ENCODE measurements at places on chromosomes 2 and 18.
A peak's percentile ranks its signal among the peaks of the same experiment; 100 is the strongest.

- DNase-seq: no peak
Measured at GRCh38 chr2:109683452-109683851, 69.3 kb downstream of the SOWAHC start.

- DNase-seq: no peak
Measured at GRCh38 chr2:238174701-238175100, 15.9 kb downstream of the ERFE start.

- DNase-seq: no peak
Measured at GRCh38 chr2:159859583-159859982, 61.6 kb upstream of the CD302 start.

DNA sequence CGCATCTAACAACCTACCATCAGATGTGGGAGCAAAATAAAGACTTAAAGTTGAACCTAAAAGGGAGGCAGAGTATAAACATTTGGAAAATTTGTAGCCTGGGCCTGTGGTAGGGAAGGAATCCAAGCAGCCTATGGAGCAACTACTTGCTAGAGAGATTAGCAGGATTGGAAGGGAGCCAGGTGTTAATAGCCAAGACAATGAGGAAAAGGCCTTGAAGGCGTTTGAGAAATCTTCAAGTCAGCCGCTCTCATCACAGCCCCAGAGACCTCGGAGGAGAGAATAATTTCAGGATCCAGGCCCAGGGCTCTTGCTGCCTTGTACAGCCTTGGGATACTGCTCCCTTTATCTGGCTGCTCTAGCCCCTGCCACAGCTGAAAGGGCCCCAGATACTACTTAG, 219.7 kb downstream of the THSD7B start:
- no peak for DNase-seq

DNA sequence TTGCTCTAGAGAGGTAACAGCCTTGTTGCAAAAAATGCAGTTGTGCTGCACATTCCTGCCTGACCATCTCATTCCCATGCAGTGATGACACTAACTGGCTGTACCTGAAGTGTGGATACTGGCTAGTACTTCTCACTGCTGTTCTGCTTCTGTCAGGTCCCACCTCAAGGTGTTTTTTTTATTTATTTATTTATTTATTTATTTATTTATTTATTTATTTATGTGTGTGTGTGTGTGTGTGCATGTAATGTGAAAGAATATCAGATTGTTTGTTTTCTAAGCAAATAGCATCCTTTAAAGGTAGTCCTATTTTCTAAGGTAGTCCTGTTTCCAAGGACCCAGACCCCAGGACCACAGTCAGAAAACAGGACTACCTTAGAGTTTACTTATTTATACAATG, 87.2 kb upstream of the SYT4 start:
- DNase-seq: no peak

DNA sequence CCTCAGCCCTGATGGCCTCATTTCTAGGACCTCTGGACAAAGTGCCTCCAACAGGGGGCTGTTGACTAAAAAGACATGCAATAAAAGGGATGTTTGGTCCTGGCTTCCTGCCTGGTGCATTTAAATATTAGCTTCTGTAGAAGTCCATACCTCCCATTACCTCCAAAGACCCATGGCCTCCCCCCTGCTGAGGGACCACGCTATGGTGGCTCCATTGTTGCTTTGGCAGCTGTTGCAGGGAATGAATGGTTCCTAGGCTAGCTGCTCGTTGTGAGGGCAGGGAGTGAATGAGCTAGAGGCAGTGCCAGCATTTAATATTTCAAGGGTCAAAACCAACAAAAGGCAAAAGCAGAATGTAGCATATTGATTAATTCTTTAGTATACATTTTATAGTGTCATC, 285.9 kb downstream of the SLC8A1 start:
- DNase-seq: no peak

- DNase-seq: no peak
Measured at GRCh38 chr2:64296140-64296480, 151.9 kb upstream of the PELI1 start.

- no peak for DNase-seq
Measured at GRCh38 chr18:61822879-61823278, 69.9 kb downstream of the RNF152 start.

DNA sequence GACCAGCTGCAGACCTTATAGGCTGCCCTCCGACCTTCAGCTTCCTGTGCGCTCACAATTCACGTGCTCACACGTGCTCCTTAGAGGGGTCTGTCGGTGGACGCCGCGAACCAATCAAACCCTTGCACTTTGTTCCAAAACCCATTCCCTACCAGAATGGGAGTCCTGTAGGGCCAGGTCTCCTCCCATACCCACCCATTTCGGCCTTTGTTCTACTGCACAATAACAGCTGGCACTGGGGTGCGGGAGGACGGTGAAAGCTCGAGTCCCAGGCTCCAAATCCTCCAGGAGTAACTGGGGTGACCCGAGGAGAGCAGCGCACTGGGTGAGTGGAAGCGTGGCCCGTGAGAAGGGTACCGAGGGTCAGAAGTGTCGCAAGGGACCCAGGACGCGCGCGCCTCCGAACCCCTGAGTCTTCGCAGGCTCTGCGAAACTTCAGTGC, 13.0 kb downstream of the SIX3 start:
- no peak for DNase-seq

- peak; percentile 46 for DNase-seq
Measured at GRCh38 chr2:172427990-172428831, 825 bp downstream of the ITGA6 start.

DNA sequence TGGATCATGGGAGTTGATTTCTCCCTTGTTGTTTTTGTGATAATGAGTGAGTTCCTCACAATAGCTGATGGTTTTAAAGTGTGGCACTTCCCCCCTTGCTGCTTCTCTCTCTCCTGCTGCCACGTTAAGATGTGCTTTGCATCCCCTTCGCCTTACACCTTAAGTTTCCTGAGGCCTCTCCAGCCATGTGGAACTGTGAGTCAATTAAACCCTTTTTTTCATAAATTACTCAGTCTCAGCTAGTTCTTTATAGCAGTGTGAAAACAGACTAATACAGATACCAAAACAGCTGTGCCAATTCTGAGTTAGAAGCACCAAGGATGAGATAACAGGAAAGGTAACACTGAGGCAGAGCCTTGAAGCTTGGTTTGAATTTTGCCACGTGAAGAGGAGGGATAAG, 44.7 kb downstream of the ITSN2 start:
- DNase-seq: no peak

DNA sequence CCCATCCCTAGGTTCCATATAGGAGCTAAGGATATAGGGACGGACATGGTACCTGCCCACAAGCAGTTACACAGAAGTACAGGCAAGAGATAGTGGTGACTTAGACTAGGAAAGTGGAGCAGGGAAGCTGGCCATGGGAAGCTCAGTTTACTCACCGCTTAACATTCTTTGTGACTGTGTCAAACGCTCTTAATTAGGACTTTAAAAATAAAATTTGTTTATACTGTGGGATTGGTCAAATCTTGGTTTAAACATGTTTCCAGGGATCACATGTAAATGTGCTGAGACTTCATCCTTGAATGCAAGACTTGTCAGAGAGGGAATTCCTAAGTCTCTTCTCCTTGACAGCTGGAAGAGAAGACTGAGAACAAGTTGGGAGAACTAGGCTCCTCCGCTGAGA, 107.3 kb downstream of the MTCL1 start:
- DNase-seq: no peak

DNA sequence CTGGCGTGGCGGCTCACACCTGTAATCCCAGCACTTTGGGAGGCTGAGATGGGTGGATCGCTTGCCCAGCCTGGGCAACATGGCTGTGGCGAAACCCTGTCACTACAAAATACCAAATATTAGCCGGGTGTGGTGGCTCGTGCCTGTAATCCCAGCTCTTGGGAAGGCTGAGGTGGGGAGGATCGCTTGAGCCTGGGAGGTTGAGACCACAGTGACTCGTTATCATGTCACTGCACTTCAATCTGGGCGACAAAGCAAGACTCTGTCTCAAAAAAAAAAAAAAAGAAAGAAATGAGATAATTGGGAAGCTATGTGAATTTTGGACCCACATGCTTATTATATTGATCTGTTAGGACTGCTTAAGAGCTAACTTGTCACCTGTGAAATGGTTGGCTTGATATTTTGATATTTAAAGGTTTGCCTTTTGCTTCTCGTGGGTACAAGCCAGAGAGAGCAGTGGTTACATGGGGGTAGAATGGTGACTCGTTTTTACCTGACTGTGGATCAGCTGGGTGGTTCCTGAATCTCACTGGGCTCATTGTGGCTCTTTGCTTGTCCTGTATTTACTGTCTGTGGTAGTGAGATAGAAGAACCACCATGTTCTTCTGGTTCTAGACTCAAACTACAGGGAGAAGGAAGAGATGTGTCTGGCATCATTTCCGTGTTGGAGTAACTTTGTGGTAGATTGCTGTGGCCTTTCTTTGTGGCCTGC, 28.9 kb downstream of the ZNF532 start:
- no peak for DNase-seq

DNA sequence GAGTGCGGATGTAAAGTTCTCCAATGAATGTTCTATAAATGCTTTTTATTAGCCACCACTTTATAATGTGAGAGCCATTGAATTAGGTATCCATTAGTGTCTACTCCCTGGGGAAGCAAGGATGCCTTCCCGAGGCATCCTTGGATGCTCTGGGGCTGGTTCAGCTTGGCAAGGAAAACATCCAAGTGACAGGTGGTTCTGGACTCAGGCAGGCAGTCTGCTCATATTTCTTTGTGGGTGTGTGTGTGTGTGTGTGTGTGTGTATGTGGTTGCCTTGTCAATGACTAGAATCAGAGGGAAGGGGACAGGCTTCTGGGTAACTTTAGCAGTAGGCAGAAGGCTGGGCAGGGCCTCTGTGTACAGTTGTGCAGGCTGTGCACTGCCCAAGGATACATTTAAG, 149.2 kb downstream of the TSN start:
- DNase-seq: no peak

DNA sequence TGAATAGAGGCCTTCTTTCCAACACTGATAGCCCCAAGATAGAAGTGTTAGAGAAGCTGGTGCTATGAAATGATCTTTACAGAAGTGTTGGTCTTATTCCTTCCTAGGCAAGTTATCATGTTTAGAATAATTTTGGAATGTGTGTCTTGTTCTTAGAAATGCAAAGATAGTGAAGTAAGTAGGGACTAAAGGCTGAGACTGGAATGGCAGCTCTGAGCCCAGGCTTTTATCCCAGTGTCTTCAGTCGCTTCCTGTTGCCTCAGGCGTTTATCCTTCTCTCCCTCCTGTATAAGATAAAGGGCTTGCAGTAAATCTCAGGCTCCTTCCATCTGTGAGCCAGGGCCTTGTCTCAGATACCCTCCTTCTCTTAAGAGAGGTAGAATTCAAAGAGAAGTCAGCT, 218.1 kb downstream of the TPGS2 start:
- DNase-seq: no peak

- no peak for DNase-seq
Measured at GRCh38 chr2:119196301-119197125, 27.1 kb upstream of the STEAP3 start.

- DNase-seq: peak; percentile 3
Measured at GRCh38 chr2:69214898-69215297, 172.1 kb downstream of the GFPT1 start.

GRCh38 chr2:15303874-15304273, 257.3 kb downstream of the NBAS start:
- DNase-seq: peak; percentile 39

GRCh38 chr2:45156605-45157004, 147.4 kb upstream of the SIX2 start:
- no peak for DNase-seq

- DNase-seq: no peak
Measured at GRCh38 chr2:196263181-196263747, 91.9 kb upstream of the STK17B start.

- no peak for DNase-seq
Measured at GRCh38 chr2:159905926-159906714, 108.1 kb upstream of the CD302 start.

DNA sequence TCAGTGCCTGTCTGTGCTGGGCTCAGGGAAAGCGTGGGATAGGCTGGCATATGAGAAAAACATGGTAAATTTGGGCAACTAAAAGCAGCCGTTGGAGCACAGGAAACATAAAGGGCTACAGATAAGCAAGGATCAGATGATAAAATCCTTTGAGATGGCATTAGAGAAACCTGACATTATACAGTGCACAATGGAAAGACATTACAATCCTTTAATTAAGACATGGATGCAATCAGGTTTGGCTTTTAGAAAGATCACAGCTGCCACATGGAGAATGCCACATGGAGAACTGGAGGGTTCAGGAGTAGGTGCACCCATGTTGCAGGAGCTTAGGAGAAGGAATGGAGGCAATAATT, 117.3 kb downstream of the CDC42EP3 start:
- no peak for DNase-seq

DNA sequence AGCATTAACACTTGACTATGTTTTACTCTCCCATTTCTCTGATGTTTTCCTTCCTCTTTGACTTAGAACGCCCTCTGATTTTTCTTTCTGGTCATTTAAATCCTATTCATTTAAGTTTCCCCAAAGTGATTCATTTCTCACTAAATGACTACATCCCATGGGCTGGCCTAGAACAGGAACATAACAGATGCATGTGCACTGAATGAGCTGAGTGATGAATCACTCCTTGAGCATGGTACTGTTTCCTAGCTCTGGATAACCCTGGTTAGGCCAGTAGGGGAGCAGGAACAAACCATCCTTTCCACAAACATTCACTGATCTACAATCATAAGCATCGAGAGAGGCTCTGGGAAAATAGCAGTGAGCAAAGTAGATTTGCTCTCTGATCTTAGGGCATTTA, 221.9 kb upstream of the SETBP1 start:
- no peak for DNase-seq

GRCh38 chr2:216306868-216307267, 65.4 kb downstream of the MARCHF4 start:
- DNase-seq: no peak

DNA sequence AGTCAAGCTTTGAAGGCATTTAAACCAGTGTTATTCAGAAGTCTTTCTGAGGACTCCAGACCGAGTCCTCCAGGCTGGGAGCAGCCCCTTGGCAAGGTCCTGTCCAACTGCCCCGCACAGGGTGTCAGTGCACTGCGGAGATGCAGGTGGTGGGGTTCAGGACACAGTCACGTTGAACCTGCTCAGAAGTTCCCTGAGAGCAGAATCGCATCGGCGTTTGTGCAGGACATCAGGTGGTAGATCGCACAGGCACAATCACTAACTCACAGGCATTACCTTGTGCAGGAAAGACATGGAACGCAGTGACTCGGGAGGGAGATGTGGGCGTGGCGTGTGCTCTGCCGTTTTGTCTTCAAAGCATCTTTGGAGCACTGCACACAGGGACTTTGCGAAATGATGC, 10.4 kb downstream of the COPS9 start:
- no peak for DNase-seq

DNA sequence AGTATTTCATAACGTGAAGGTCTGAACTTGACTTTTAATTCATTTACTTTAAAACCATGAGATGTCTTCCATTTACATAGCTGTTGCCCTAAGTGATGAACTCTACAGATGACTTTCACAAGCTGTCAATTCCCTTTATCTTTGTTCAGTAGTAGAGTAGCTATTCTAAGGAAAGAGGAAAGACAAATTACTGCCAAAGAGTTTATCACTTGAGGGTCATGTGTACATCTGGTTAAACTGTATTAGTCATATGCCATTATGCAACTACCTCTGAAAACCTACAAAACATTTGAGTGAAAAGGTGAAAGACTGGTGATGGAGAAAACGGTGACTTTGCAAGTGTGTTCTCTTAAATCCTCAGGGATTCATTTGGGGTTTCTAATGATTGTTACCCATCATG, 763.9 kb downstream of the TMEM182 start:
- peak; percentile 45 for DNase-seq

Data from K562 (cell line).